ENCODE measurements at places on chromosomes 16 and 17.
A peak's percentile ranks its signal among the peaks of the same experiment; 100 is the strongest.

DNA sequence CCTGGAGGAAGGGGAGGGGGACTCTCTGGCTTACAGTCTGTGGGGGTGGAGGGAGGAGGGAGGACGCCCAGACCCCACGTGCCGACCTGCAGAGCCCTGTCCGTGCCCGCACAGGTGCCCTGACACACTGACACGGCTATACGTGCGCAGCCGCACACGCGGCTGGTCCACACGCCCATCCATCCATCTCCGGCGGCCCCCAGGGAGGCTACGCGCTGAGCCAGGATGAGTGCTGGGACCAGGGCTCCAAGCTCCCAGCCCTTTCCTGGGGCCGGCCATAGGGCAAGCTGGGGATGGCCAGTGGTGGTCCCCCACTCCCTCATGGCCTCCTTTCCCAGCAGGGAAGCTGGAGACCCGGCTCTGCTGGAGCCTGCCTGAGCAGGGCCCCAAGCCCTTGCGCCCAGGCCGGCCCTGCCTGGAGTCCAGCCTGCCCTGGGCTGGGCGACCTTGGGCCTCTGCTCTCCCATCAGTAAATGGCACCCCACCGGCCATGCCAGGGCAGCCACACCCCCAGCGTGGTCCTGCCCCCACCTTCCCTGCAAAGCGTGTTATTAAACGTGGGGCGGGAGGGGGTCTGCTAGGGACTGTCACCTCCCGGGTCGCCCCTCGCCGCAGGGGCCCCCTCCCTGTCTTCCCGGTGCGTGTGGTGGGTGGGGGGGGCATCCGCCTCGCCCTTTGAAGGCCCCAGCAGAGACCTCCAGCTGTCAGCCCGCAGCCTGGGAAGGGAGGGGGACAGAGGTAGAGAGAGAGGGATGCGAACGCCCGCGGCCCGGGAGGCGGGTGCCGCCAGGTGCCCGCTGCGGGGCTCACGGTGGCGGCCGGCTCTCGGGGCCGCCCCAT lies 863 bp downstream of the CASKIN1 start:
- DNase-seq, result no peak

DNA sequence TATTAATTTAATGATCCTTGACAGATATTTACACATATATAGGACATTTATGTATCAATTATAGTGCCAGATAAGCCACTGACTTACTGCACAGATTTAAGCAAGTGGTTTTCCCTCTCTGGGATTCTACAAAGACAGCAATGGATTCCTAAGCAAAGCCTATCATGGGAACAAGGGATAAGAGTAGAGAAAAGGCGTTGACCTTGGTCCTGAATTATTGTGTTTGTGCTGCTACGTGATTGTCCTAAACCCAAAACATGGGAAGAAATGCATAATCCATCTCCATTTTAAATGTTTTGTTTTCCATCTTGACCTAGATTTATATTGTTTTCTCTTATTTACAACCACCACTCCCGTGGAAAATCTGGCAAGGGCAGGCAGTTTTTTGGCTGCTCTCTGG lies 14.0 kb downstream of the SLFN11 start:
- DNase-seq, result no peak

GRCh38 chr16:6364846-6365245 lies 967.8 kb upstream of the RBFOX1 start:
- DNase-seq, result no peak

GRCh38 chr17:46766493-46767491 lies 51.7 kb downstream of the WNT3 start:
- DNase-seq, result no peak

- DNase-seq, result peak; percentile 27
These were observed 9.3 kb downstream of the RIPOR1 start for GRCh38 chr16:67537636-67538591.

GRCh38 chr16:1923299-1924034 lies 5.3 kb upstream of the HS3ST6 start:
- DNase-seq, result peak; percentile 25

DNA sequence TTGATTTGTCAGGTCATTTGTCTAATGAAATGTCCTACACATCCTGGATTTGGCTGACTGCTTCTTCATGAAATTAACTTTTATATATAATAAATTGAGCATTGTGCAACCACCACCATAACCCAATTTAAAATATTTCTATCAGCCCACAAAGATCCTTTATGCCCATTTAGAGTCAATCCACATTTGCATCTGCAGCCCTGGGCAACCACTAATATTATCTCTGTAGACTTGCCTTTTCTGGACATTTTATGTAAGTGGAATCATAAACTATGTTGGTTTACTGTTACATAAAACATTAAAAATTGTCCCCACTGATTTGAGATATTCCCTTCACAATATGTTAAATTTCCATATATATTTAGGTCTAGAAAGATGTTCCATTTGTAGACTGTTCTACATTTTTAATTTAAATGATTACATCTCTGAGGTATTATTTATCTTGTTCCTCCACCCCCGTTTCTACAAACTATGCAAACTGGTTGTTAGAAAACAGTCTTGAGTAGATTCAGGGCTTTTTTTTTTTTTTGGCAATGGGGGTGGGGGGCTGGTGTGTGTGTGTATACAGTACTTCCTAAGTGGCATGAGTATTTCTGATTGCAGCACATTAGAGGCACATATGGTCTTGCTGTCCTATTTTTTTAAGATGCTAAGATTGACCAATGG lies 16.7 kb downstream of the RFWD3 start:
- DNase-seq, result no peak

DNA sequence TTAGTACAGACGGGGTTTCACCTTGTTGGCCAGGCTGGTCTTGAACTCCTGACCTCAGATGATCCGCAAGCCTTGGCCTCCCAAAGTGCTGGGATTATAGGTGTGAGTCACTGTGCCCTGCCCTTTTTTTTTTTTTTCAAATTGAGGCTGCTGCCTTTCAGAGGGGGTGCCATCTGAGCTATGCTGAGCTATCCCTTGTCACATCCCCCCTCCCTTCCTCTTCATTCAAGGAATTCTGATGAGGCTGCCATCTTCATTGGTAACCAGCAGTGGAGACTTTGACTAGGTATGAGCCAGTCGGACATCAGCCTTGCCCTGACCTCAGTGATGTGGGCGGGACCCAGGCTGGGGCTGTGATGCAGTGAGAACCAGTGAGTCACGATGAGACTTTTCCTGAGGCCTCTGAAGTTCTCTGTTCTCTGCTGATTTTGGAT lies 24.4 kb upstream of the GPT2 start:
- DNase-seq, result no peak

DNA sequence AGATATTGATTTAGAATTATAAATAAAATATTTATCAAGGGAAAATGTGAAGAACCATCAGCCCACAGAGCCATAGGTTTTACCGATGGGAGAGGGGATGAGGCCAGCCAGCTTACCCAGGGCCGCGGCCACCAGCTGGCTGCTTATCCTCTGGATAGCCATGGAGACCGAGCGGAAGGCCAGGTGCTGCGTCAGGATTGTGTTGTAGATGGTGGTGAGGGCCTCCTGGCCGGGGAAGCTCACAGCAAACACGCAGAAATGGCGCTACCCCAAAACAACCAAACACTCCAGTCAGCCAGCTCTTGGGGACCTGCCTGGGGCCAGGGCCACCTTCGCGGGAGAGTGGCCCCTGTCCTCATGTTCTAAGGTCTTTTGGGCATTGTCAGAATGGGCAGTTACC lies 97.8 kb downstream of the DNAH17 start:
- no peak for DNase-seq

DNA sequence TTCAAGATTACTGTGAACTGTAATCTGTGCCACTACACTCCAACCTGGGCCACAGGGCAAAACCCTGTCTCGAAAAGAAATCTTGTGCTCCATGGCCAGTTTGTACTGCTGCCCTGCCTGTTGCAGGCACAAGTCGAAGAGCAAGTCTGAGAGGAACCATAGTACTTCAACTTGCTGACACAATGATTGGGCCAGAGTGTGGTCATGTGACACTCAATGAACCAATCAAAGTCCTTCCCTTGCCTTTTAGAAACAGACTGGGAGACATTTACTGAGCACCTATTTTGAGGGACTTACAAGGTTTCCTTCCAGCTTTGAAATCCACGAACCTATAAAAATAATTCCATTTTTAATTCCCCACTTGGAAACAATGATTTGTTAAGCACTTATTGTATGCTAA lies 39.8 kb upstream of the TMC5 start:
- DNase-seq, result peak; percentile 10

- DNase-seq, result no peak
These were observed 29.8 kb upstream of the ABCC11 start for GRCh38 chr16:48277158-48277557.

DNA sequence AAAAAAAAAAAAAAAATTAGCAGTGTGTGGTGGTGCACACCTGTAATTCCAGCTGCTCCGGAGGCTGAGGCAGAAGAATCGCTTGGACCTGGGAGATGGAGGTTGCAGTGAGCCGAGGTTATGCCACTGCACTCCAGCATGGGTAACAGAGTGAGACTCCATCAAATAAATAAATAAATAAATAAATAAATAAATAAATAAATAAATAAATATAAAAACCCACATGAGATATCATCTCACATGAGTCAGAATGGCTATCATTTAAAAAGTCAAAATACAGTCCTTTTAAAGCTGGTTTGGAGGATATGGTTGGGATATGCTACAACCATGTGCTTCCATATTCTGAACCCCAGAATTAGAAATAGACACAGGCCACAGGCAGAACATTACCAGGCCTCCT lies 114.3 kb downstream of the WSCD1 start:
- no peak for DNase-seq

- DNase-seq, result no peak
These were observed 314.5 kb downstream of the SEC14L1 start for GRCh38 chr17:77455111-77455890.

GRCh38 chr17:1928976-1929375 lies 96.2 kb downstream of the RTN4RL1 start:
- DNase-seq, result peak; percentile 37

DNA sequence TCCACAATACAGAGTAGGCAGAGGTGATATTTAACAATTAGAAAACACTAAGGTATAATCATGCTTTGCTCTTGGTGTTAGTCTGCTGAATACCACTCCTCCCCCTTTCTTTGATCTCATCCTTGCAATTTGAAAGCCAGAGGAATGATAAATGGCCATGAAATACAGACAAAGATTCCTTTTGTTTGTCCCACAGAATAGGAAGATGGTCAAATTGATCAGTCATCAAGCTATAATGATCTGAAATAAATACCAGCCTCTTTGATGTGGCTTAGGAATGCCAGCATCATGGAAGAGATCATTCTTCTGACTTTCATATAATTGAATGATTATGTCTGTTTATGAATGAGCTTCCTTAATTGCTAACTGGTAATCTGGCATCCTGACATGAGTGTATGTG lies 1541.7 kb upstream of the CDH8 start:
- DNase-seq, result no peak

DNA sequence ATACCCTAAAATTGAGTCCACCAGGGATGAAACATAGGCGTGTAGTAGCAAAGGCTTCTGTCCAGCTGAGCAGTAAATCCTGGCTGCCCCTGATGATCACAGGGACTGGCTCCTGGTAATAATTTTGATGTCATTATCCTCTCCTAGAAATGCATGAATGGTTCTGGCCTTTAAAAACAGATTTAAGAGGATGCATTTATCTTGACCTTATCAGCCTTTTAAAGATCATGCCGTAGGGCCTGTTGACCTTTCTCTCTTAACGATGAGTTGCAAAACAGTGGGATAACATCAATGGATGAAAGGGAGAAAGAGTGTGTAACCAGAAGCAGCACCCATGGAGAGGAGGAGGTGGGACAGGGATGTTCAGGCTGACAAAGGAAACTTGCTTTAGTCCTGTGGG lies 128.5 kb downstream of the CA10 start:
- DNase-seq, result no peak

- no peak for DNase-seq
These were observed 23.5 kb upstream of the PYY start for GRCh38 chr17:43976963-43977837.

- no peak for DNase-seq
These were observed 11.1 kb upstream of the KIF19 start for GRCh38 chr17:74314877-74315276.

GRCh38 chr16:100989-101388 lies 23.0 kb downstream of the MPG start:
- DNase-seq, result no peak

DNA sequence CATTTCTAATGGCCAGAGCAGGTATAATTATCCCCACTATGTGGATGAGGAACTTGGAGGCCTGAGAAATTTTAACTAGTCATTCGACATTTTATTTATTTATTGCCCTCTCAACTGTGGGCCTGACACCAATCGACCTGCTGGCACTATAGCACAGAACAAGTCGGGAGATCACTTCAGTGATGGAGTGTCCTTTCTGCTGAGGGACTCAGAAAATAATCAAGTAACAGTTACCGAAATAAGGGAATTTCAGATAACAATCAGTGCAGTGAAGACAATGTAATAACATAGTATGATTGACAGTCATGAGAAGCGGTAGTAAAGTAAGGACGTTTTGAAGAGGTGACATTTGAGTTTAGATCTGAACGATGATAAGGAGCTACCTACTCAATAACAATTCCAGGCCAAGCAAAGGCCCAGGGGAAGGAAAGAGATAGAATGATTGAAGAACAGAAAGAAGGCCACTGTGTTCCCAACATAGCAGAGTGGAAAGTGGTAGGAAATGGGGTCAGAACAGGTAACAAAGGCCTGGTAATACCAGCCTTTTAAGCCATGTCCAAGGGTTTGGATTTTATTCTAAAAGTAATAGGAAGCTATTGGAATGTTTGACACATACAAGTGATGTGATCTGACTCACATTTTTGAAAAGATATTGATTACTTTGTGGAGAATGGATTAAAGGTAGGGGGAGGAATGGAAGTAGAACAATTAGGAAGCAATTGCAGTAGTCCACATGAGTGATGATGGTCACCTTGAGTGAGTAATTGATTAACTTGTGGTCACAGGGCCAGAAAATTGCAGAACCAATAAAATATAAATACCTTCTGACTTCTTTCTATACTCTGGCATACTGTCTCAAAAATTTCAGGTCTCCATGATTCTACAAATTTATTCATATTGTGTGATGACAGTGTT lies 1.4 kb downstream of the STXBP4 start:
- no peak for DNase-seq

- no peak for DNase-seq
These were observed 313.3 kb upstream of the HSBP1 start for GRCh38 chr16:83494459-83494858.

DNA sequence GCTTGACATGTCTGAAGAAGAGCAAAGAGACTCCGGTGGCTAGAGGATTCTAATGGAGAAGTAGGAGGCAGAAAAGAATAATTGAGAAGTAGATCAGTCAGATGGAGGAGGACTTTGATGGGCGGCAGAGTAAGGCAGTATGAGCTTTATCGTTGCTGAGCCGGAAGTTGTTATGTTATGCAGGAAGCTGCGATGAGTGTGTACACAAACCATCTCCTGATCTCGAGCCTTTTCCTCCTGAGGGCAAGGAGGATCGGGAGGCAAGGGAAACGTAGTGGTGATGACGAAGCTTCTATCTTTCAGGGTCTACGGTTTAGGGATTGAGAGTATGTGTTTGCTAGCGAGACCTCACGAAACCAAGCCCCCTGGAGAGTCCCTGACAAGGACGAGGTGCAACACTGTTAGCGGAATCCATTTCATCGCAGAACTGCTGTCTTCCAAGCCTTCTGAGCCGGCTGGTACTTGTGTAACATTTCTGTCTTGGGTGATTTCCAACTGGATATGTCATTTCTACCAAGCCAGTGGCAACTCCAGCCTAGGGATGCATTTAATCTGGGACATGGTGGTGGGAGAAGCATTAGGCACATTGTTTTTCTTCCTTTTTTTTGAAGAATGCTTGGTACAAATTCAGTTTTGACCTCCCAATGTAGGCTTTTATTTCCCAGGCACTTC lies 45.5 kb downstream of the RBFOX1 start:
- DNase-seq, result no peak

Measured in hematopoietic multipotent progenitor cell treated with erythropoietin and hydrocortisone succinate and interleukin-3 and kit ligand, for 8 days (in vitro differentiated cells).